ENCODE measurements at places on chromosomes 13 and 19.

GRCh38 chr13:50012396-50013169 is 2.7 kb upstream of the KCNRG start:
- no peak for DNase-seq

DNA sequence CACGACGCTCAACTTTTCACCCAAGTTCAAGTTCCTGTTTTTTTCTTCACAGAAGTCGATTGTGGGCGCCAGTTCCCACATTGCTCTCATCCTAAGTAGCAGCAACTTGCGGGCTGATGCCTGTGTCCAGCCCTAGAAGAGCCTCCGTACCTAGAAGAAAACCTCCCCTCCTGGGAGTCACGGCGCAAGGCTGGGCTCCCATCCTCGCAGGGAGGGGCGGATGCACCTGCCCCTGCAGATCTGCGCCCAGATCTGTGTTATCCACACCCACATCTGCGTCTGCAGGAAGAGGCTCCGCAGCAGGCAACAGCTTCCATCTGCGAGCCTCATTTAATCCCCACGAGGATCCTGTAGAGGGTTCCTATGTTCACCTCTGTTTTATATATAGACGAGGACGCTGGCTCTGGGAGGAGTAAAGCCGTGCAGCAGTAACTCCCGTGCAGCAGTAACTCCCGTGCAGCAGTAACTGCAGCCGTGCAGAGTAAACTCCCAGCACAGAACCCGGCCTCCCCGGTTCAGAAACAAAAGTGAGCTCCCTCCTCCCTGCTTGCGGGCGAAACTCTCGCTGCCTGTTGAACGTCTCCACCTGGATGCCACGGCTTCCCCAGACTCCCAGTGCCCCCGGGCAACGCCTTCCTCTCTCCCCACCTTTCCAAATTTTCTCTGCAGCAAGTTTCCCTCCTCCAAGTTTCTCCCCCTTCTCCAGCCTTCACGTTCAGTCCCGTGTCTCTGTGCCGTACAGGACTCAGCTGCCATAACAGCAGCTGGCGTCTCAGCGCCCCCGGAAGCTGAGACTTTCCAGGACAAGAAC is 23.5 kb upstream of the LAIR1 start:
- no peak for DNase-seq

- DNase-seq, result no peak
Measured at GRCh38 chr13:28392896-28393505, 101.9 kb downstream of the FLT1 start.

DNA sequence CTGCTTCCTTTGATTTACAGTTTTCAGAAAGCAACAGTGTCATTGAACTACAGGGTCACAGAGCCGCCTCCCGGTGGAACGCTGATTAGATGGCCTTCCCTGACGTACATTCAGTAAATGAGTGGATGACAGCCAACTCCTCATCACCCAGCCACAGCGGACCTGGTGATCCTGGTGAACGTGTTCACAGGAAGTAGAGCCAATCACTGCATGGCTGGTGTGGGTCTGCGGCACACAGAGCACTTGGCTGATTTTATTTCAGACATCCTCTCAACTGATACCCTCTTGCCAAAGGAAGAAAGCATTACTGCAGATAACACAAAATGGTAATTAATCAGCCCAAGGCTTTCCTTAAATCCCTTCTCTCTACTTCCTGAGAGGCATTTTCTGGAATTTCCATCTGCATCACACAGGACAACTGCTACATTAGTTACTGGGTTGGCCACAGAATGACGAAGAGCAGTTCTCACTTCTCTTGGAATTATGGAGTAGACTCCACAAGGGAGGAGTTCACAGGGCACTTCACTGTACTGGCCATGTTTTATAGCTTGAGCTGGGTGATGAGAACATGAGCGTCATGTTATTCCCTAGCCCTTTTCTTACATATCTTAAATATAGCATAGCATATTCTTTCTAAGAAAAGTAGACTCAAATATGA is 84.0 kb upstream of the SLC7A1 start:
- DNase-seq, result no peak

DNA sequence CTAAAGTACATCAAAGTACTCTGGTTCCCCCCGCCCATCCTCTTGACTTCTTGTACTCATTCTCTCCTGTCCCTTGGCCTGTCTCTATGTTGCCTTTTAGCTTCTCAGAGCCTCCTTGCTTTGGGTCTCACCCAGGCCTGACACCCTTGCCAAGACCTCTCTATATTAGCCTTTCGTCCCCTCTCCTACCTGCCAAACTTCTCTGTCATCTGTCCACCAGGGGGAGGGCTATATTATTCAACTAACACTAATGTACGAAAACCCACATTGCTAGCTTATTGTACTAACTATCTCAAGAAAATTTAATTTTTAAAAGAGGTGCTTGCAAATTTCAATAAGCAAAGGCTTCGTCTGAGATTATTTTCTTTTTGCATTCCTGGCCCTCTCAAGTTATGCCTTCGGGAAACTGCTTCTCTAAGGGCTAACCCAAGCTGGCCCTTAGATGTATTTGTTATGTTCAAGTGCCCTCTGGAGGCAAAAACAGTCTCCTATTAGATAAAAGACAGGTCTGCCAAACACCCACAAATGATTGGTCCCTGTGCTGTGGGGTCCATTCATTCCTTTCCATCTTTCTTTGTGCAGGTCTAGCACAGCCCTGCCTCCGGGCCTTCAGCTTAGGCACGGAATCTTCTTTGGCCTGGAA is 6.3 kb upstream of the MRPS31 start:
- no peak for DNase-seq

DNA sequence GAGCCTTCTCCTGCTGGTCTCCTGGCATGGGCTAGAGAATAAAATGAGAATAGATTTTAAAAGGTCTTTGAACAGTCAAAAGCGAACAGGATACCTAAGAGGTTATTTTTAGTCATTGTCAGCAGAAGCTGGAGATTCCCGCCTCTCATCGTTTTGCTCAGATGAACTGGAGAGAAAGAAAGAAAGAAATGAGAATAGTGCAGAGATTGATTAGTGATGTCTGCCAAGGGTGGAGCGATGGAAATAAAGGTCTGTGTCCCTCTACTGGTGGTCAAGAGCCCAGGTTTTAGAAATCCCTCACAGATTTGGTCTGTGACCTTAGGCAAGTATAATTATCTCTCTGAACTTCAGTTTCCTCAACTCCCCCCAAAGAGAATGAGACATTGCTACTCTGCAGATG is 5.3 kb downstream of the NCAN start:
- DNase-seq, result no peak

- DNase-seq, result no peak
Measured at GRCh38 chr13:106423530-106423929, 111.9 kb downstream of the EFNB2 start.

GRCh38 chr13:97879646-97880310 is 73.7 kb upstream of the IPO5 start:
- no peak for DNase-seq

GRCh38 chr19:6087074-6087571 is 23.2 kb downstream of the RFX2 start:
- no peak for DNase-seq

Measured in effector CD8-positive, alpha-beta T cell (primary cell).